ENCODE measurements at places on chromosomes 7 and 10.

DNA sequence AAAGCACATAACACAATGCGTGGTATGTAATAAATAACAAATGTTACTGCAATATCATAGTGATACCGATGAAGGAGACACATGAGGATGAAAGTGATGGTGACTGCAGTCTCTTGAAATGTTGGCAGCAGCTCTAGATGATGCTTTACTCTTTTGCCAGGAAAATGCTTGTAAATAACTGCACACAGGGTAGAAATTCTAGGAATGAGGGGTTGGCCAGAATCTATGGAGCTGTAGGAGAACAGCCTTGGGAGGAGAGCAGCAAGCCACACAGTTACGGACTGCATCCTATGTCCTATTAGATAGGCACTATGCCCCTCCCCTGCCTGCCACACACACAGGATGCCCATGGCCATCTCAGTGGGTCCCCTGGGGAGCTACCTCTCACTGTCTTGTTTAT, 97.6 kb upstream of the GSDME start:
- DNase-seq, result no peak

- DNase-seq, result no peak
Measured at GRCh38 chr10:33803248-33803647, 468.8 kb upstream of the NRP1 start.

DNA sequence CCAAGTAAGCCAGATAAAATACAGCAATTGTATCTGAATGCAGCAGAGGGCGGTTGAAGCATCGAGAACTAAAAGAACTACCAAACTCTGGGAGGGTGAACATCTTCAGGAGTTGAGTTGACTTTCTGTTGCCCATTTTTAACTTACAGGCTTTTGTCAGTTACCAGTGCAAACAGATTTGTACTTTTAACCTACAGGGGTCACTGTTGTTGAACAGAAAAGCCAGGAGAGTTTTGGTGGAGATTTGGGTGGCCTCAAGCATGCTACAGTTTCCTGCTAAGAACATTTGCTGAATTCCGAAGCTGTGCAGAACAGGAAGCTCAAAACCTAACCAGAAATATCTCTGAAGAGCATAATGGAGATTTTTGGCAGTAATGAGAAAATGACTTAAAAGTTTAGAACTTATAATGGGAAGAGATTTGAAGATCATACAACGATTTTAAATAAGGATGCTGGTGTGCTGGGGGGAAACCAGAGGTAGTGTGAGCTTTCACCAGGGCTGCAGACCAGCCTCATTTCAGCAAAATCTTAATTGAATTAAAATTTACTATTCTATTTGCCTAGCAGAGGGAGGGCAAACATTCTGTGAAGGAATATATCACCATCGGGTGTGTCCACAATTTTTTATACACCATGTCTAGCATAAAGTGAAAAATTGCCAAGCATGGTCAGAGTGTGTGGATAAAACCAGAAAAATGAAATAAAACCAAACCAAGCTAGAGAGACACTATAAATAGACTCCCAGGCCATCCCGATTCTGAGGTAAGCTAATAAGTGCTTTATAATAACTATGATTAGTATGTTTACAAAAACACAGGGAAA, 208.6 kb upstream of the CCDC6 start:
- no peak for DNase-seq

GRCh38 chr7:141386881-141387280, 164.3 kb upstream of the AGK start:
- no peak for DNase-seq

- DNase-seq, result no peak
Measured at GRCh38 chr10:113866551-113867394, 12.3 kb downstream of the NHLRC2 start.

GRCh38 chr7:64183126-64183742, 23.8 kb upstream of the ZNF735 start:
- no peak for DNase-seq

- no peak for DNase-seq
Measured at GRCh38 chr7:137475966-137476365, 132.4 kb upstream of the PTN start.

DNA sequence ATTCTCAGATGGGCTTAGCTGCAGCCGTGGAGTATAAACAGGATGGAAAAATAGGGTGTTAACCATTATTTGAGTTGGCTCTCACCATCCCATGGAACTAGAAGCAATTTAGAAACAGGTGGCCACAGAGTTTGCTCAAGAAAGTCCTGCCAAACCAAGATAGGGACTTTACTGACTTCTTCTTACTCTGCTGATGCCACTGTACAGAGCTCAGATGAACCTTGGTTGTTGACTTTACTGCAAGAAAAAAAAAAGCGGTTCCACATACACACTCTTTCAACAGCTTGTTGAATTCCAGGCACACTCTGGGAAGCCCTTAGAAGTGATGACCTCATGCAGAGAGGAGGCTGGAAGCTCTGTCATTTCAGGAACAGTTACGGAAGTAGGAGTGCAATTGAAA, 753.4 kb downstream of the NRG3 start:
- DNase-seq, result peak; percentile 21

GRCh38 chr10:72056113-72056512, 32.2 kb downstream of the SPOCK2 start:
- DNase-seq, result no peak

DNA sequence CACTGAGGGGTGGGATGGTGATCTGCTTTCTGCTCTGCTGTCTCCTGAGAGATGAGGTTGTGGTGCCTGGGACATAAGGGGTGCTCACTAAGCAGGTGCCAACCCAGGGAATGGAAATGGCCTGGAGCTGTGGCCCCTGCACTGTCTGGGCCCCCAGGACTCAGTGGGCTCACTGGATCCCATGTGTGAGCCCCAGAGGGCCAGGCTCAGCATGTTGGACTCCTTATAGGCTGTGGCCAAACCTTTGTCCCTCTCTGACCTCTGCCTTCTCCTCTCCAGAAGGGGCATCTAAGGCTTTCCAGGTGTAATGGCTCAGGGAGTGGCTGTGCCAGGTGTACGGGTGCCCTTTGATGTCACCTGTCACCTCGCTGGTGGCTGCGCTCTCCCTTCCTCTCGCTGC, 56.4 kb downstream of the NEUROG3 start:
- DNase-seq, result no peak

DNA sequence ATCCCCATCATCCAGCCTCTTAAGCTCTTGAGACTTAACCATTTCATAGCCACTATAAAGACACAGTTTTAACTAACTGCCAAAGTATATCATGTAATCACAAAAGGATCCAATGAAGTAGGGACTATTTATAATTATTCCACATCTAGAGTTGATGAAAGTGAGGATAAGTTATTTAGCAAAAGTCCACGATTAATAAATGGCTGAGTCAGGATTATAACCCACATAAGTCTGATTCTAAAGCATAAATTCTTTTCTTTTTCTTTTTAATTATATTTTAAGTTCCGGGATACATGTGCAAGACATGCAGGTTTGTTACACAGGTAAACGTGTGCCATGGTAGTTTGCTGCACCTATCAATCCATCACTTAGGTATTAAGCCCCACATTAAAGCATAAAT, 166.1 kb downstream of the PPP1R3A start:
- no peak for DNase-seq

- DNase-seq, result no peak
Measured at GRCh38 chr10:117458571-117458970, 83.3 kb upstream of the PDZD8 start.

DNA sequence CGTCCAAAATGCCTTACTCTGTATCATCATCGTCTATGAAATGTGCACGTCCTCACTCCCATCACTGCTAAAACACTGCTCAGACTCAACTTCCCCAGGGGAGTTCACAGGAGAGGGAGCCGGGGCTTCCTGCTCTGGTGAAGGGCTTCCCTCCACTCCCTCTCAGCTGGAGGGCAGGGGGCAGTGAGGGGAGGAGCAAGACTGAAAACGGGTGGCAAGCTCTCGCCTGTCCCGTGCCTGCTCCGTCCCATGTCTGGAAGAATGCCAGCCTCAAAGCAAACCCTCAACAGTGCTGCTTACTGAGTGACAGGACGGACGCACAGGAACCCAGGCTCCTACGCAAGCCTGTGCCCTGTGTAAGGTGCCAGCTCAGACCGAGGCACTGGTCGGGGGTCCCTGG, 25.1 kb downstream of the PRKAG2 start:
- DNase-seq, result no peak

DNA sequence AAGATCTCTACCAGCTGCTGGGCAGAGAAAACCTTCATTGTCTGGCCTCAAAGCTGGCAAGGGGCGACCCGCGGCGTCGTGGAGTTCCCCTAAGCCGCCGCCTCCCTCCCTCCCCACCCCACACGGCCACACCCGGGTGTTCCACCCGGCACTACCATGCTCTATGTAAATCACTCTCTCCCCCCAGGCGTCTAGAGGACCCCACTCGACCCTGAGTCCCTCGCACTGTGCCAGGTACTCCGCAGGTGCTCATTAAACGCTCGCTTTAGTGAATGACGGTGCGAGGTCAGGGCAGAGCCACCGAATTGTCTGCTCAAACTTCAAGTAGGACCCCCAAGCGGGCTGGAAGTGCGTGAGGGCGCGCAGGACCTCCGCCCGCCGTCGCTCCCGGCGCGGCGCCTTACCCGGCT, 628 bp downstream of the PARP12 start:
- DNase-seq, result peak; percentile 10

DNA sequence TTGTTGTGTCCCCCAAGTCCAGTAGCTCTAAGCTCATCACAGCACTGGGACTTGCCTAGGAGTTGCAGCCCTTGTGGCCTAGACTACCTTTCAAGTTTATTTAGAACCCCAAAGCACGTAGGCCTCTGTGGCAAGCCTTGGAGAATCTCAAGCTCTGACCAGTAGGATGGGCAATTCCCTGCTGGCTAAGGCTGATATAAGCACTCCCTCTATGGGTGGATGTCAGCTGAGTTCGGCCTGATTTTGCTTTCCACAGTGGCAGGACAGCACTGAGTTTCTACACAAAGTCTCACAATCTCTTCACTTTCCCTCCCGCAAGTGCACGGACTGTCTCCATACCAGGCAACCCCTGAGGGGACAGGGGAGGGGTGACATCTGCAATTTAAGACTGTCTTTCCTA, 886.4 kb upstream of the LRRN3 start:
- no peak for DNase-seq

- no peak for DNase-seq
Measured at GRCh38 chr10:114716811-114717404, 58.8 kb upstream of the ABLIM1 start.

DNA sequence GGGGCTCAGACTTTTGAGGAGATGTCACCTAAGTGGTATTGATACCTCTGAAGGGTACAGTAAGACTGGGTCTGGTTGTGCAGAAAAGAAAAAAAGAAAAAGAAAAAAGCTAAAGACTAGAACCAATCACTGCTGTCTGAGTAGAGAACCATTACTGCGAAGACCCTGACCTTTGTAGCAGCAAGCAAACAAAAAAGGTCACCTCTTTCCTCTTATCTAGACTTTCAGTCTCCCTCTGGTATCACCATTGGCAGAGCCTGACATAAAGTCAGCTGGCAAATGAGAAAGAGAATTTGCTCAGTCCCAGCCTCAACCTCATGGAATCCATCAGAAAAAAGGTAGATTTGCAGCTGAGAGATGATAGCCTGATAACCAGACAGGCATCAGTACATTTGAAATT, 2.6 kb upstream of the DNTT start:
- no peak for DNase-seq

- no peak for DNase-seq
Measured at GRCh38 chr7:16531707-16532106, 5.1 kb downstream of the LRRC72 start.

- no peak for DNase-seq
Measured at GRCh38 chr7:118280319-118281012, 56.0 kb downstream of the ANKRD7 start.

GRCh38 chr10:112919721-112920120, 30.3 kb upstream of the TCF7L2 start:
- no peak for DNase-seq

Measured in left renal cortex interstitium (tissue), 4 donors.